ENCODE measurements at places on chromosomes 12 and 14.

GRCh38 chr12:110635055-110635454 is 21.1 kb downstream of the TCTN1 start:
- DNase-seq: no peak

DNA sequence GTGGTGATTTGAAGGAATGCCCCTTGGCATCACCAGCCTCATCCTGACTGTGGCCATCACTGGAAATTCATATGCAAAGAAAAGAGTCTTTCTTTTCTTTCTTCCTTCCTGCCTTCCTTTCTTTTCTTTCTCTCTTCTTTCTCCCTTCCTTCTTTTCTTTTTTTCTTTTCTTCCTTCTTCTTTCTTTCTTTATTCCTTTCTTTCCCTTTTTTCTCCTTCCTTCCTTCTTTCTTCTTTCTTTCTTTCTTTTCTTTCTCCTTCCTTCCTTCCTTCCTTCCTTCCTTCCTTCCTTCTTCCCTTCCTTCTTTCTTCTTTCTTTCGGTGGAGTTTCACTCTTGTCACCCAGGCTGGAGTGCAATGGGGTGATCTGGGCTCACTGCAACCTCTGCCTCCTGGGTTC is 58.0 kb upstream of the TMEM132D start:
- no peak for DNase-seq

DNA sequence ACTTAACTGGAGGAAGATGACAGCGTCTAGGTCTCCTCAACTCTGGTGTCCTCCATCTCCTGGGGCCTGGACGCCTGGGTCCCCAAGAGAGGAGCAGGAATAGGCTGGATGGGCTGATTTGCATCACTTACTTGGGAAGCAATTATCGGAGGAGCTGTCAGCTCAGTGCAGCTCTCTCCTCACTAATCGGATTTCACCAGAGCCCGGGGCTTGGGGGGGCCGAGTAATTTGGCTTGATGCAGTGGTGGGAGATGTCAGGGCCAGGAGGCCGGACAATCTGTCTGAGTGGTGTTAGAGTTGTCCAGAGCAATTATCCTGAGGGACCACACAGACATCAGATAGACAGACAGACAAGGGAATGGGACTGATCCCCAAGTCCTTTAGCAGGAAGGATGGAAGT is 4.6 kb upstream of the SMUG1 start:
- no peak for DNase-seq

DNA sequence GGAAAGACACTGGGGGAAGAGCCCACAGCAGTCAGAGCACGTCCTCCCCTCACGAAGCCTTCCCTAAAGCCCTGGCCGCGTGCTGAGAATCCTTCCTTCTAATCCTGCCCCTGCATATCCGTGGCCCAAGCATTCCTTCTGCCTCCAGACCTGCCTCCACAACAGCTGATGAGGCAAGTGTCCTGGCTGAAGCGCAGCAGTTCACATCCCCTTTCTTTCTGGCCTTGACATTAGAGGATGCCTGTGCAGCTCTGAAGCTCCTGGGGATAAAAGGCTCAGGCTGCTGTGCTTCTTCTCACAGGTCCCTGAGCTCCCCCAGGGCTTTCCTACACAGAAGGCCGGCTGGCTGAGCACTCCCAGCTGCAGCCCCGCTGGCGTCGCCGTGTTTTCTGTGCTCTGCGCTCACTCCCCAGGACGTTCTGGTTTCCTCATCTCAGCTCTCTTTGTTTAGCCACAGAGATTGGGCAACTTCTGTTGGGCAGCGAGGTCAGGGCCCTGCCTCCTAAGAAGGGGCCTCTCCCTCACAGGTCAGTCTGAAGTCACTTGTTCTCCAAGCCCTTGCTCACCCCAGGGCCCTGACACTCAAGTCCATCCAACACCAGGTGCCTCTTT is 45.8 kb downstream of the NINJ2 start:
- DNase-seq: no peak

- no peak for DNase-seq
Observed at GRCh38 chr14:90274808-90275457, 18.6 kb downstream of the PSMC1 start.

GRCh38 chr12:29299633-29300032 is 81.3 kb downstream of the ERGIC2 start:
- DNase-seq: no peak

DNA sequence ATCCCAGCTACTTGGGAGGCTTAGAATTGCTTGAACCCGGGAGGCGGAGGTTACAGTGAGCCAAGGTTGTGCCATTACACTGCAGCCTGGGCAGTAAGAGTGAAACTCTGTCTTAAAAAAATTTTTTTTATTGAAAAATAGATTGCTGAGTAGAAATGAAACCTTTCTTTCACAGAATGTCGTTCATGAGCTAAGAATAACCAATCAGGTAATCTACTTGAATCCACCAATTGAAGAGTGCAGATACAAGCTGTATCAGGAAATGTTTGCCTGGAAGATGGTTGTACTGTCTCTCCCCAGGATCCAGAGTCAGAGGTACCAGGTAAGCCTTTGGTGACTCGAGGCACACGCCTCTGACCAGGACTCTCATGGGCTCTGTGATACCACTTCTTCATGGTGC is 27.0 kb downstream of the DYNC1H1 start:
- DNase-seq: no peak

DNA sequence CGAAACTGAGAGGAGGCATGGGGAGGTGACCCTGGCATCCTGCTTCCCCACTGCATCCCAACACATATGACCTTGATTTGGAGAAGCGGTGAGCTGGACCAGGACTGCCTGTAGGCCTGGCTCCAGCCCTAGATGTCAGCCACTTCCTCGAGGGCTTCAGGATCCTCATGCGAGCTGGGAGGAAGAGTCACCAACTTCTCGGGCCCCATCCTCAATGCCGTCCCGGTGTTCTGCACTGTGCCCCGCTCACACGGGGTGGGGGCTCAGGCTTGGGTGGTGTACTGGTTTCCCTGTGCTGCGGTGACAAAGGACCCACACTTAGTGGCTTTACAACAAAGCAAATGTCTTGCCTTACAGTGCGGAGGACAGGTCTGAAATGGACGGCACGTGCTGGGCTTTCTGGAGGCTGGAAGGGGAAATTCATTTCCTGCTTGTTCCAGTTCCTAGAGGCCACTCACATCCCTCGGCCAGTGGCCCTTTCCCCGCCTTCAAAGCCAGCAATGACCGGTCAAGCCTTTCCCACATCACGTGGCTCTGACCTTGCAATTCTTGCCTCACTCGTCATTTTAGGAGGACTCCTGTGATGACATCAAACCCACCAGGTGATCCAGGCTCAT is 298.1 kb upstream of the RTL1 start:
- DNase-seq: no peak

DNA sequence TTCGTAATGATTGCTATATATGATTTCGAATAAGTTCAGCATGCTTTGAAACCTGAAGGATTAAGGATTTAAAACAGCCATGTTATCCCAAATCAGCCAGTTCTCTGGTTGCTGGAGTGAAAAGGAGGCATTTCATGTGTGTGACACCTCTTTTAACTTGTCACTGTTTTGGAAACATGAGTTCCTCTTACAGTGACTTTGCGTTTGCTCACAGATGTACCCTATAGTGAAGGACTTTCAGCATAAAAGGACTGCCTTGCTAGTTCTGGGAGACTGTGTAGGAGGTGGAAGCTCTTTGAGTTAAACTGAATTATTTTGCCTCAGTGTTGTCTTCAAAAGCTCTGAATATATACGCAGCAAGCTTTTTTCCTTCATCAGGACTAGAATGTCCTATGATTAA is 7.6 kb downstream of the RNASE11 start:
- DNase-seq: no peak

DNA sequence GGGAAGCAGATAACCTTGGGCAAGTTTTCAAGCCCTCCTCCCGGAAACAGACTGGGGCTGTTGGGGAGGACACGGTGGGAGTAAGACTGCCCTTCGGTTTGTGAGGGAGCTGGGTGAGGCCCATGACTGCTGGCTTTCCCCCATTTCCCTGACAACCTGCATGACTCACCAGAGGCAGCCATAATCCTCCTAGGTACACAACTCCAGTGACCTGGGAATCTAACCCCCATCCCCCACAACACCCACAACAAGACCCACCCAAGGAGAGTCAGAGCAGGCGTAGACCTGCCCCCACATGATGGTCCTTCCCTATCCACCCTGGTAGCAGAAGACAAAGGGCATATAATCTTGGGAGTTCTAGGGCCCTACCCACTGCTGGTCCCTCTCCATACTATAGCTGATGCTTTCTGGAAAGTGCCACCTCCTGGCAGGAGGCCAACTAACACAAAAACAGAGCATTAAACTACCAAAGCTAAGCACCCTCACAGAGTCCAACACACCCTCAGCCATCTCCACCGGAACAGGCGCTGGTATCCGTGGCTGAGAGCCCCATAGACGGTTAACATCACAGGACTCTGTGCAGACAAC is 14.8 kb downstream of the DDX24 start:
- DNase-seq: no peak

- DNase-seq: no peak
Observed at GRCh38 chr12:115000038-115000437, 316.1 kb upstream of the TBX3 start.

GRCh38 chr12:54033106-54033979 is 493 bp downstream of the HOXC5 start:
- no peak for DNase-seq

GRCh38 chr14:76015191-76015590 is 29.6 kb downstream of the IFT43 start:
- no peak for DNase-seq

GRCh38 chr14:43411841-43412240 is 1095.2 kb downstream of the FSCB start:
- no peak for DNase-seq
